ENCODE measurements at places on chromosomes 7 and 10.

GRCh38 chr10:76020630-76021029 is 589.2 kb downstream of the LRMDA start:
- DNase-seq: no peak

DNA sequence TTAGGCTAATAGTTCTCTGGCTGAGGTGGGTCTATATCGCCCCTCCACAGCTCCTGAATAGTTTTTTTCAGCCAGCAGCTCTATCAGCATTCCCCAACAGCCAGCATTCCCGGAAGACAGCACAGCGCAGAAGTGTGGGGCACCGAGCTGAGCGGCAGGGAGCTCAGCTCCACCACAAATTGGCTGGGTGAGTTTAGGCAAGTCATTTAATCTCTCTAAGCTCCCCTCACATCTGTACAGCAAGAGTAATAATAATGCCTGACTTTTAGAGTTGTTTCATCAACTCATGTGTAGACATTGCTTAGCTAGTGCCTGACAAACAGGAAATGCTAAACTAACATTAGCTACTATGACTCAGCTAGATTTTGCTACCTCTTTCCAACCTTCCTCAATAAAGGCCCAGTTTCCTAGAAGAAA is 247.9 kb upstream of the PTN start:
- DNase-seq: no peak

GRCh38 chr10:98167191-98167590 is 32.7 kb downstream of the R3HCC1L start:
- DNase-seq: no peak

DNA sequence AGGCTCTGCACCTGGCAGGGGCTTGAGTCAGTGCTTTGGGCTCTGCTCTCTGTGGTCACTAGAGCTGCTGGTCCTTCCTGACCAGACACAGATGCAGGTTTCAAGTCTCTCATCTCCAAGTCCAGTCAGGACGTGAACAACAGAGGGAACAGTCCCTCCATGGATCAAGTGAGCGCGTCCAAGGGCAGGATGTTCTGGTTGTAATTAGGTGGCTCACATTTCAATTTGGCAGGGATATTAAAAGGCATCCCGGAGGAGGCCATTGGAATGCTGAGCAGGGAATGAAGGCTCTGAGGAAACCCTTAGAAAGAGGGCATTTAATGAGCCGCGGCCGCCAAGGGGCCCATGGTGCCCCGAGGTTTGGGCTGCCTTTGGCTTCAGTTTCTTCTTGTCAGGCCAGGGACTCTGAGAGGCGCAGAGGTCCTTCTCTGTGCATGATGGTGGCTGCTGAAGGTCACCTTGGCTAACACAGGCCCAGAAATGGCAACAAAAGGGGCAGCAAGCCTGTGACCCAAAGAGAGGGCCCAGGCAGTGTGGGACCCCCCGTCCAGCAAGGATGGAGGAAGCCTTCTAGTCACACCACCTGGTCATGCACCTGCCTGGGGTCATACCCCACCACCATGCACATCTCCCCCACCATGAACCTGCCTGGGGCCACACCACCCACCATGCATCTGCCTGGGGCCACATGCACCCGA is 30.7 kb upstream of the INPP5A start:
- no peak for DNase-seq

GRCh38 chr7:3193379-3194120 is 107.5 kb upstream of the SDK1 start:
- no peak for DNase-seq

DNA sequence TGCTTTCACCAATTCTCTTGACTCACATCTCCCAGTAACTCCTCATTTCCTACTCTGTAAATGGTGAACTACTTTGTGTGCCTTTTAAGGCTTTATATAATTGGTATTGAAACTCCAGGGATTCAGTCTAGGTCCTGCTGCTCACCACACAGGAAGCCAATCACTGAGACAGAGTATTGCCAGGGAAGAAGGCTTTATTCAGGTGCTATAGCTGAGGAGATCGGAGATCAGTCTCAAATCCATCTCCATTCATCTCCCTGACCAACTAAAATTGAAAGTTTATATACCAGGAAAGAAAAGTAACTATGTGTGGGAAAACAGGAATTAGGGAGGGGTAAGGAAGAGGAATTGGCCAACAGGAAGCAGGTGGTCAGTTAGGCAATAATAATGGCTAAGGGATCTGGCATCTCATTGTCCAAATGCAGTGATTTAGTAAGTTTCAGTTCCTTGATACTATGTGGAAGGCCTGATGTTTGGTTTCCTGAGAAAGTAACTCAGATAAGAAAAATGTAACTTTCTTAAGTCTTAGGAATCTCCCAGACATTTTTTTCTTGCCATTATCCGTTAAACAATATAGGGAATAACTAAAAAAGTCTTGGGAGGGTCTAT is 10.2 kb upstream of the SDHAF3 start:
- no peak for DNase-seq

DNA sequence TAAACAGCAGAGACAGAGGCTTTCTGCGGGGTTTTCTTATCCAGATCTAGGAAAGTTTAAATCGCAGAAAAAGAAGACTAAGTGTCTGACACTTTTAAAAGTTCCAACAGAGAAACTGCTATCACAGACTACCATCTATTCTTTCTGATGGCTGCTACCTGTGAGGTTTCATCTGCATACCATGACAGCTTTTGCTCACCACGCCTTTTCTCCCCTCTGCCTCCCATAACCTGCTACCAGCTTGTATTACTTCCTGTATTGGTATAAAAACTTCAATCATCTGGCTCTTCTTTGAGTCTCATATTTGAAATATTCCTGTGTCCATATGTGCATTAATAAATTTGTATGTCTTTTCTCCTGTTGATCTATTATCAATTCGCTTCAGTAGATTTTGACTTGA is 34.1 kb upstream of the RTKN2 start:
- no peak for DNase-seq

DNA sequence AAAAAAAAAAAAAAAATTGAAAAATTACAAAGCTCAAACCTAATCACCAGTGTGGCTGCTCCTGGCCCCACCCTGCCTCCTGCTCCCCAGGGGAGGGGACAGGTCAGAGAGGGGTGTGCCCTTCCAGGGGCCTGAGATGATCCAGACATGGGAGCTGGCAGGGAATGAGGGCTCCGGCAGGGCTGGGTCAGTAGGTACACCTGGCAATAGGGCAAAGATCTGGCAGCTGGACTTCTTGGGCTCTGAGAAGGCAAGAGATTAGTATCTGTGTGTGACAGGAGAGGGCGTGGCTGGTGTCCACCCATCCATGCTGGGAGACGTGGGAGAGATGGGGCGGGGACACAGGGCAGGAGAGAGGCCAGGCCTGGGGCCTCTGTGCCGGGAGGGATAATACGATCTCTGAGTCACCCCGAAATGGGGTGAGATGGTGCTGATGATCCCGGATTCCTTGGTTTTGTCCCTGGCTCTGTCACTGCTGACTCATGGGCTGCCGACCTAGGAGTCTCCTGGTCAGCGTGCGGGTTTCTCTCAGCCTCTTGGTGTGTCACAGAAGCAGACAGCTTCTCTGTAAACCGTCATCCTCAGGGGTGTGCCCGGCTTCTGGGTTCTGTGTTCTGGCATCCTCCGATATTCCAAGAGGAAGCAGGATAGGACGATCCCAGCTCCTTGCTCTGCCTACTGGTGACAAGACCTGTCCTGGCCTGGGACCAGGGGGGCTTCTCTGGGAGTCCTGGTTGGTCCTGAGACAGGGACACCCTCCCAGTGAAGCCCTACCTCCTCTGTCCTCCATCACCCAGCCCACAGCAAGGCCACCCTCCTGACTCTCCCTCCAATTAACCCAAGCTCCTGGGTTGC is 8.2 kb upstream of the CLDN4 start:
- DNase-seq: no peak

GRCh38 chr7:131292141-131292905 is 35.4 kb upstream of the MKLN1 start:
- DNase-seq: no peak

DNA sequence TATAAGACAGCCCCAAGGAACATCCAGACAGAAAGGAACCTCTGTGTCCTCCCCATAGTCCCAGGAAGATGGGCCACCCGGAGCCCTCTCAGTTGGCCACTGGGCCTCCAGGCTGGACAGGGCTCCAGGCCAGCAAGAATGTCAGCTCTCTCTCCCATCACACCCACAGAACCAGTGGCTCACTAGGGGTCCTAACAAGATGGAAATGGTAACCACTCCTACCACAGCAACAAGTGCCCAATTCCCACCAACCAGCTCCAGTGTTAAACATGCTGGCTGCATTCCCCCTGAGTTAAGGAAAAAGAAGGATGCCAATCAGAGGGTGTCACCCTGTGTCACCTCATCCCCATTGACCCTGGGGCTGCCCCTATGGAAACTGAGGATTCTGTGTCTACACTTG is 333.0 kb downstream of the GRID1 start:
- no peak for DNase-seq

DNA sequence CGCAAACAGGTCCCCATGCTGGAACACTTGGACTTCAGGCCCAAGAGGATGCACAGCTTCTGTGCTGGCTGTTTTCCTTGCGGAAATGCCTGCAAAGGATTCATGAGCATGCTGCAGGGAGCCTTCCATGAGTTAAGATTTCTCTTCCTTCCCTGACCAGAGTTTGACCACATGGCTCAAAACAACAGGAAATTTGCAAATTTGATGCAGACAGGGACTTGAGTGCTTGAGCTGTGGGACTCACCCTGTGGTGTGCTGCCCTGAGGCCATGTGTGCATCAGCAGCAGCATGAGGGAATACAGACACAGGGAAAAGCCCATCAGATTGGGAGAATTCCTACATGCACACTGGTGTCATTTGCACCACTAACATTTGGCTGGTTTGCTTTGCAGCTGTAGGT is 195.4 kb downstream of the CDC14C start:
- DNase-seq: no peak

GRCh38 chr10:57008189-57008588 is 647.1 kb upstream of the ZWINT start:
- DNase-seq: no peak
